ENCODE measurements at places on chromosomes 7 and 10.

- DNase-seq, result no peak
Observed at GRCh38 chr7:95582578-95583293, 13.6 kb downstream of the PDK4 start.

GRCh38 chr10:105352281-105352680 is 711.2 kb downstream of the SORCS3 start:
- DNase-seq, result no peak

GRCh38 chr7:117807676-117808075 is 65.6 kb downstream of the CTTNBP2 start:
- DNase-seq, result no peak

DNA sequence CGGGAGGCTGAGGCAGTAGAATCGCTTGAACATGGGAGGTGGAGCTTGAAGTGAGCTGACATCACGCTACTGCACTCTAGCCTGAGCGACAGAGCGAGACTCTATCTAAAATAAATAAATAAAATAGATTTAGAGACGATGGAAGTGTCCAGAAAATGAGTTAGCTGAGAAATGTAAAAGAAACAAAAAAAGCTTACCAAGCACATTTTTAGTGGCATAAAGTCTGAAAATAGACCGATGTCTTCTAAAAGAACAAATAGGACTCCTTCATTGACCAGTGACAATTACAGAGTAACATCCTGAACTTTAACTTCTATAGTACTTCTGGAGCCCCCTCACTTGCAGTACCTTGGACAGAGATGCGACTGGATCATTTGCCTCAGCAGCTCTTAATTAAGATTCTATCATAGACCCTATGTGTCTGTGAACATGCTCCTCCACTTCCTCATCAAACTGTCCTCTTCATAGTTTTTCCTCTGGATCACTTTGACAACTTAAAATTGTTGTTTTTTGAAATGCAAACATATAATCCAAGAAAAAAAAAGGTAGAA is 25.2 kb upstream of the SRPK2 start:
- DNase-seq, result no peak

GRCh38 chr7:35483568-35483967 is 211.4 kb downstream of the HERPUD2 start:
- DNase-seq, result no peak

- DNase-seq, result no peak
Observed at GRCh38 chr10:129836253-129836652, 127.8 kb downstream of the EBF3 start.

DNA sequence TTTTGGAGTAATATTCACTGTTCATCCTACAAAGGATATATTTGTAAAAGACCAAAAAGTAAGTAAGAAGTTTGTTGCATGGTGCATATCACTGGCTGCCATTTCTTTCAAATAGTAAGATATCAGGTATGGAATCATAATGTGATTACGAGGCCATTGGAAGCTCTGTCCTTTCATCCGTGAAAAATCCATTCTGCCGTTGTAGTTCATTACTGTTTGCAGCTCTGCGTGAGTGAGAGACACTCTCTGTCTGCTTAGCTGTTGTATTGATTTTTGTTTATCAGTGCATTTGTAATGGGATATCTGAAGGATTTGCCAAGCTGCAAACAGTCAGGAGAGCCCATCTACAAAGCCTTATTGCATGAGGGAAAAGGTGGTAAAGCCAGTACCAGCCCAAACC is 44.1 kb upstream of the SLC39A12 start:
- no peak for DNase-seq

DNA sequence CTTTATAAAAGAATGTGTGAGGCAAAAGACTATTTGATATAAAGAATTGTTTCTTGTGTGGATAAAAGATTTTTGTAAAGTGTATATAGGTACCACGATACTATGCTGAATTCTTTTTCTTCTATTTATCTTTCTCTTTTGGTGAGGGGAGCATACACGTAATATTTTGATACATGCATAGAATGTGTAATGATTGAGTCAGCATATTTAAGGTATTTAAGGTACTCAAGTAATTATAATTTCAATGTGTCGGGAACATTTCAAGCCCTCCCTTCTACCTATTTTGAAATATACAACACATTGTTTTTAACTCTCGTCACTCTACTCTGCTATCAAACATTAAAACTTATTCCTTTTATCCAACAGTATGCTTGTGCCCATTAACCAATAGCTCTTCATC is 1221.6 kb upstream of the PHF14 start:
- DNase-seq, result no peak

- no peak for DNase-seq
Observed at GRCh38 chr10:51950371-51950995, 251.1 kb upstream of the CSTF2T start.

DNA sequence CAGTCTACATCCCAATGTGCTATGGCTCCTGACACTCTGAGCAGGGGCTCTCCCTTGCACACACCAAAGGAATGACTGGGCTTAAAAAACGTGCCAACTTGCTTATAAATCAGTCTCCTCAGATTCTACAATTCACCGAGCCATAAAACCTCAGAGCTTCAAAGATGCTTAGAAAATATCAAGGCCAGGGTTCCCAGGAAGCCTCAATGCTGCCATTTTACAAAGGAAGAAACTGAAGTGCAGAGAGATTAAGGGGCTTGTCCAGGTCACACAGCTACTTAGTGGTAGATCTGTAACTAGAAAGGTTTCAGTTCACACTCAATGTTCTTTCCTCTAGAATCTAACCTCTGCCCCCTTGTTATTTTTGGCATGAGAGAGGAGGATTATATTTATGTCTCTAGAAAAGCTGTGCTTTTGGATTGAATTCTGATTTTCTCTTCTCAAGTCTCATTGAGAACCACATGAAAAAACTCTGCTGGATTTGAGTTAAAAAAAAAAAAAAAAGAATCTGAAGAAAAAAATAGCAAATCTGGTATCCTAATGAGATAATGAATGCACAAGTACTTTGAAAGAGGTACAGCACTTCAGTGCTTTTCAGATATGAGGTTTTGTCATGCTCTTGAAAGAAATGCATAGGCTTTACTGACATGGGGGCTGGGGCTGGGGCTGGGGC is 22.3 kb upstream of the TSPAN33 start:
- DNase-seq, result no peak

- peak; percentile 65 for DNase-seq
Observed at GRCh38 chr7:23373151-23374004, 74.2 kb downstream of the MALSU1 start.

DNA sequence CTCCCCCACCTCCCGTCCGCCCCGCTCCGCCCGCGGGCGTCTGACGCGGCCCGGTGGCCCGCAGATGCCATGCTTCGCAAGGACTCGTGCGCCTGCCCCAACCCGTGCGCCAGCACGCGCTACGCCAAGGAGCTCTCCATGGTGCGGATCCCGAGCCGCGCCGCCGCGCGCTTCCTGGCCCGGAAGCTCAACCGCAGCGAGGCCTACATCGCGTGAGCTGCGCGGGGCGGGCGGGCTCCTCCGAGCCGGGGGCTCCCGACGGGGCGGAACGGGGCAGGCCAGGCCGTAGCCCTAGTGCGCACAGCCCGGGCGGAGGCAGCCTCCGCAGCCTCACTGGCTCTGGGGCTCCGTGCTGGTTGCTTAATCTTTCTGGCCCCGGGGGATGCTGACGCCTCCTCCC is 2.8 kb downstream of the ASIC3 start:
- DNase-seq, result peak; percentile 62

DNA sequence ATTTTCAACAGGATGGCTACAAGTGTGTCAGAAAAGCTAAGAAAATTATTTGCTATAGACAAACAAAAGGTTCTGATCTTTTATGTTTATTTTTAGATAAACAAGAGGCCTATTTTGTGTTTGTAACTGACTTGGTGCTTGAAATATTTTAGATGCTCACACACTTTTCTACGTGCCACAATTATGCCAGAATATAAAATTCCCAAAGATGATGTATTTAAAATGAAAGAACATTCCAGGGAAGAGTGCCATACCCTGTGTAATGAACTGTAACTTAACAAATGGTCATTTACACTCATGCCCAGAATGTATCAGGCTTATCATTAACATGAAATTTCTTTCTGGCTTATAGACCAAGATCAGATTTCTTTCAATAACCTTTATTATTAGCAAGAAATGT is 144.9 kb upstream of the MTPN start:
- DNase-seq, result no peak

- peak; percentile 28 for DNase-seq
Observed at GRCh38 chr7:142581341-142581740, 167.9 kb upstream of the PRSS1 start.

- DNase-seq, result no peak
Observed at GRCh38 chr7:137020351-137020750, 151.9 kb downstream of the CHRM2 start.

DNA sequence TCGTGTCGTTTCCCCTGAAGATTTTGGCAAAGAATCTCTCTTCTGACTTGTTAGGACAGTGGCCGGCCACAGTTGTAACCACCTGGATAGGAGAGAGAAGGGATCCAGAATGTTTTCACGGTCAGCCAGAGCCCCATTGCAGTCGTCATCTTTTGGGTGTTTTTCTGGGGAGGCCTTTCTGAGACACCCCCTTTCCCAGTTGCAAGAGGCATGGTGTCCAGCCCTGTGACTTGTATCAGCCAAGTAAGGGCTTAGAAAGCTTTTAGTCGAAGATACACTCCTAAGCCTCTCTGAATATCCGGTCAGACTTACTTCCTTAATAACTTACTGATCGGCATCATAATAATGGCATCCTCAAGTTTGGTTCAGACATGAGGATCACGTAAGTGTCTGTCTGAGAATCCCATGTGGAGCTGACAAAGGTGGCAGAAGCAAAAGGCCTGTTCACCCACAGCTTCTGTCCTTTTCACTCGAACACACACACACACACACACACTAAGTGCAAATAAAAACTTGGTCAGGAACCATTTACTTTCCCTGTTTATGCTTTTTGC is 435.7 kb upstream of the GALNT17 start:
- DNase-seq, result no peak

DNA sequence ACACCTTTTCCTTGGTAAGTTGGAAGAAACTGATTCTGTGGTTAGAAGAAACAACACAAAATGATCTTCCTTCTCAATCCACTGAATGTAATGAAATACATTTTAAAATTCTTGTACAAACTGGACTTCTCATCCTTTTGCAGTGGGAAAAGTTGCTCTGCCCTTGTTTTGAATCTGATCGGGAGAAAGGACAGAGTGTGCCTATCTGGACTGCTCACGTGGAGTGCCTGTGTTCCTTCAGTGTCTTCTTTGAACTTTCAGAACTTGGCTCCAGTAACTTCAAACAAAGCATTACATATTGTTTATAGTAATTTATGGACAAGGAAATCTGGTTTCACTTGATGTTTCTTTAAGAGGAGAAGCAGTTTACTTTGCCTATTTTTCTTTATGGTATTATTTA is 17.1 kb downstream of the SLC26A3 start:
- no peak for DNase-seq

Data from stimulated activated CD8-positive, alpha-beta memory T cell treated with anti-CD3 and anti-CD28 coated beads, Interleukin-4, amount 100 ng/mL, for 48 hours (primary cell).